Activated CD4-positive, alpha-beta T cell treated with anti-CD3 and anti-CD28 coated beads, Interleukin-2, amount 50 U/mL, for 16 hours (primary cell): ENCODE measurements at places on chromosomes 7 and 10.
A peak's percentile ranks its signal among the peaks of the same experiment; 100 is the strongest.

DNA sequence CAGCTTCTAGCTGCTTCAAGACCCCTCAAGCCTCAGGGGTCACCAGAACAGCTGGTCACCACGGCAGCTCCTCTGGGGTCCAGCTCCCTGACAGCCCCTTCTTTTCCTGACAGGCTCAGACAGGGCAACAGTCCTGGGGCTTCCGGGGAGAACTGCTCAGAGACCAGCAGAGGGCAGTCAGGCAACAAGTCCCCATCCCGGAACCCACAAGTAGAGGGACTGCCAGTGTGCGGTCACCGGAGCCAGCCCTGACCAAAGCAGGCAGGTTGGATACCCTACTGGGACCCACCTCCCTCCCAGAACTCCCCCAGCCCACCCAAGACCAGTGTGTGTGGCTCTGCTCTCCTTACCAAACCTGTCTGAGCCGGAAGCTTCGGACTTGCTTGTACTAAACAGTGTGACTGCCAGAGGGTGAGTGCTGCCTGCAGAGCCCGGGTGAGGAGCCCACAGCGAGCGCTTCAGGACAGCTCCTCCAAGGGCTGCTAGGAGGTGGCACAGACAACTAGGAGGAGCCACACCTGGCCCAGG is 40.3 kb downstream of the YKT6 start:
- DNase-seq, result peak; percentile 73

GRCh38 chr10:25531457-25532061 is 356.8 kb downstream of the GPR158 start:
- no peak for DNase-seq

DNA sequence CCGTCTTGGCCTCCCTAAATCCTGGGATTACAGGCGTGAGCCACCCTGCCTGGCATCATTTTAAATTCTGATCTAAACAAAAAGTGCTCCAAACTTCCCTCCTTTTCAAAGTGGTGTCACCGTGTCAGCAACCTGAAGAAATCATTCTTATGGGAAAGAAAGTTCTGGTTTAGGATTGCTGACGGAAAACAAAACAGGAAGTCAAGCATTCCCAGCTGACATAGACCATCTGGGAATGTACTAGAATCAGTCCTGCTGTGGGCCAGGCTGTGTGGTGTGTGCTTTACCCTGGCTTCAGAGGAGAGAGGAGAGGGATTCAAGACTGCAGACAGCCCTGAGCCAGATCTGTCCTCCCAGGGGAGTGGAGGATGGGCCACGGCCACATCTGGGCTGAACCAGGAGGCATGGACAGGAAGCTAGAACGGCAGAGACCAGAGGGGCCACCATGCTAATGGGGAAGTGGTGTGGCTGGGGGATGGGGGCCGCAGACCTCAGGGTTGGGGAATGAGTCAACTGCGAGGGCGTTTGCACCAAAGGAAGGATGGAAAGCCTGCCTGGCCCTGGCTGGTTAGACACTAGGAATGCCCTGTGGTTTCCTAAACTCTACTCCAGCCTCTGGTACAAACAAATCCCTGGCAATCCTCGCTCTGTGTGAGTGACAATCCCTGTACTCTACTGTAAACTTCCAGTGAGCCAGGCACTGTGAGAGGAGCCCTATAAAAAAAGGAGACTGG is 16.7 kb upstream of the CLIP2 start:
- DNase-seq, result peak; percentile 57

- no peak for DNase-seq
Measured at GRCh38 chr7:41037691-41038090, 665.2 kb downstream of the INHBA start.

DNA sequence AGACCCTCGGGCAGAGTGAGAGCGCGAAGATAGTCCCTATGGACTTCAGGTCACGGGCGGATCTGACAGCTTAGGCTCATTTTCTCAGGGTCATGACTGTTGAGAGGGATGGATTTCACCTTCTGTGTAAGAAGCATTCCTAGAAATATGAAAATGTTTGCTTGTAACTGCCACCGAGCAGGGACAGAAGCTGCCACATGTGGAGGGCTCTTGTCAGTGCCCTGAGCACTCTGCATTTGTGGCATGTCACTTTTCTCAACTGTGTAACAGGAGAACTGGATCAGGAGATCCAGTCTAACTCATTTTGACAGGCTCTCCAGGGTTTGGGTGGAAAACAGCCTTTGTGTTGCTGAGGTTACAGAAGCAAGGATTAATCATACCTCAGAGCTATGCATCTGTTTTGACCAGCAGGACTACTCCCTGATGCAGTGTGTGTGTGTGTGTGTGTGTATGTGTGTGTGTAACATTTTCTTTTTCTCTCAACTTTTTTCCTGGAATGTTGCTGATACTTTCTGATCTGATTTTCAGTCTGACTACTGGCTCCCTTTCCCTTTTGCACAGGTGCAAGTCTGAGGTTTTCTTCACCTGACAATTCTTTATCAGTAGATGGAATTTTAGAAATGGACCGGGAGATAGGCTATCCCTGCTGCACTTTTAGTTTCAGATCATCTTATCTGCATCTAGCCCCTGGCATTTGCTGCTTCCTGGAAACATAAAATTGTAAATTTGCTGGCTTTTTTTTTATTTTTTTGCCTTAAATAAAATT is 183.3 kb downstream of the STK31 start:
- DNase-seq, result peak; percentile 16

- no peak for DNase-seq
Measured at GRCh38 chr7:25913598-25914224, 238.3 kb upstream of the NFE2L3 start.

- DNase-seq, result peak; percentile 72
Measured at GRCh38 chr7:117435475-117436043, 8.3 kb upstream of the ASZ1 start.

- DNase-seq, result no peak
Measured at GRCh38 chr7:134925766-134926165, 60.5 kb upstream of the AGBL3 start.

- DNase-seq, result peak; percentile 81
Measured at GRCh38 chr10:22646388-22646853, 68.0 kb downstream of the PIP4K2A start.

GRCh38 chr10:71727738-71728737 is 8.5 kb upstream of the C10orf105 start:
- peak; percentile 60 for DNase-seq

- DNase-seq, result no peak
Measured at GRCh38 chr10:49653273-49653929, 26.1 kb upstream of the C10orf53 start.

GRCh38 chr10:130647341-130647740 is 511.1 kb downstream of the GLRX3 start:
- DNase-seq, result no peak

DNA sequence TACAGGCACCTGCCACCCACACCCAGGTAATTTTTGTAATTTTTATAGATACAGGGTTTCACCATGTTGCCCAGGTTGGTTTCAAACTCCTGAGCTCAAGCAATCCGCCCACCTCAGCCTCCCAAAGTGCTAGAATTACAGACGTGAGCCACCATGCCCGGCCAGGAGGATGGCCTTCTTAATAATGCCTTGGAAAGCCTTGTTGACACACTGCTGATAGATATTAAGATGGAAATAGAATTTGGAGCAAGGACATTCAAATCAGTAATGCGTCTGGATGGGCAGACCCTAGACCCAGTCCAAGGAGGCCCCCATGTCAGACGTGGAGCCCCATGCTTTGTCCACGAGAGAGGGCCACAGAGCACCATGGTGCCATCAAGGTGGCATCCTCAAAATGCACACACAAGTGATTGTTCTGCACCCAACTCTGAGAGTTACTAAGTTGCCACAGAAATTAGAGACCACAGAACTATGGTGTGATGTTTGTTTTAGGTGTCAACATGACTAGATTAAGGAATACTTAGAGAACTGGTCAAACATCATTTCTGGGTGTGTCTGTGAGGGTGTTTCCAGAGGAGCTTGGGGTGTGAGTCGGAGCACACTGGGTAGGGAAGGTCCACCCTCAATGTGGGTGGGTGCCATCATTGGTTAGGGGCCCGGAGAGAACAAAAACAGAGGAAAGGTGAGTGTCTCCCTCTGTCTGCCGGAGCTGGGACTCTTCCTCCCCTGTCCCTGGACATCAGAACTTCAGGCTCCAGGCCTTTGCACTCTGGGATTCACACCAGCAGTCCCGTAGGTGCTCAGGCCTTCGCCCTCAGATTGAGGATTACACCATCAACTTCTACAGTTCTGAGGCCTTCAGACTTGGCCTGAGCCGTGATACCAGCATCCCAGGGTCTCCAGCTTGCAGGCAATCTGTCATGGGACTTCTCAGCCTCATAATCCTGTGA is 34.5 kb downstream of the EBF3 start:
- DNase-seq, result no peak

DNA sequence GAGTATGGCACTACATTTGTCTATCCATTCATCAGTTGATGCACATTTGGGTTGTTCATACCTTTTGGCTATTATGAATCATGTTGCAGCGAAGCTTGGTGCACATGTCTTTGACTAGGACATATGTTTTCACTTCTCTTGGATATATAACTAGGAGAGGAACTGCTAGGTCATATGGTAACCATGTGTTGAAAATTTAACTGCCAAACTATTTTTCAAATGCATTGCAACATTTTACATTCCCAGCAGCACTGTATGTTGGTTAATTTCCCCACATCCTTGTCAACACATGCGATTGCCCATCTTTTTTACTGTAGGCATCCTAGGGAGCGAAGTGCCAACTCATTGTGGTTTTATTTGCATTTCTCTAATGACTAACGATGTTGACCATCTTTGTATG is 183.4 kb downstream of the PRKCQ start:
- DNase-seq, result no peak

- DNase-seq, result no peak
Measured at GRCh38 chr10:31033147-31033546, 1.5 kb upstream of the ZNF438 start.

DNA sequence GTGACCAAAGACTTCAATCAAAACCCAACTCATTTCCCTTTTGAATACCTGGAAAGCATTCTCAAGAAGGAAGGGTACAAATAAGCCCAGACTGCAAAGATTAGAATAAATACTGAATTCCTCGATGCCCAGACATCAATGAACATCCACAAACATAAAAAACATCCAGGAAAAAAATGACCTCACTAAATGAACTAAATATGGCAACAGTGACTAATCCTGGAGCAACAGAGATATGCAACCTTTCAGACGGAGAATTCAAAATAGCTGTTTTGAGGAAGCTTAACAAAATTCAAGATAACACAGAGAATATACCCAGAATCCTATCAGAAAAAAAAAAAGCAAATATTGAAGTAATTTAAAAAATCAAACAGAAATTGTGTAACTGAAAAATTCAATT is 43.2 kb downstream of the PCLO start:
- no peak for DNase-seq

DNA sequence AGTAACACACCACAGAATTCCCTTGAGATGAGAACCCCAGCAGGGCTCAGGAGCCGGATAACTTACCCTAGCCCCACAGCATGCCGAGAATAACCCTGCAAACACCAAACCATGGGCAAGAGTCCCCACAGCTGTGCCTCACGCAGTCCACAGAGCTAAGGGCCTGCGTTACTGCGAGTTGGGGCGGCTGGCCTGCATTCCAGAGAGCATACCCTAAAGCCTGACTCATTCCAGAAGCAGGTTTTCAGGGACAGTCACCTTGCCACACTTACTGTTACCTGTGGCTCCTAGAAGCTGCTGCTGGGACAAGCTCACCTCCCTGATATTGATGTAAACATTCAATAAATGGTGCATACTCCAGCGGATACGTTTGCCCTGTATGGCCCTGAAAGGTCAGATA is 18.6 kb downstream of the FGFR2 start:
- DNase-seq, result no peak

DNA sequence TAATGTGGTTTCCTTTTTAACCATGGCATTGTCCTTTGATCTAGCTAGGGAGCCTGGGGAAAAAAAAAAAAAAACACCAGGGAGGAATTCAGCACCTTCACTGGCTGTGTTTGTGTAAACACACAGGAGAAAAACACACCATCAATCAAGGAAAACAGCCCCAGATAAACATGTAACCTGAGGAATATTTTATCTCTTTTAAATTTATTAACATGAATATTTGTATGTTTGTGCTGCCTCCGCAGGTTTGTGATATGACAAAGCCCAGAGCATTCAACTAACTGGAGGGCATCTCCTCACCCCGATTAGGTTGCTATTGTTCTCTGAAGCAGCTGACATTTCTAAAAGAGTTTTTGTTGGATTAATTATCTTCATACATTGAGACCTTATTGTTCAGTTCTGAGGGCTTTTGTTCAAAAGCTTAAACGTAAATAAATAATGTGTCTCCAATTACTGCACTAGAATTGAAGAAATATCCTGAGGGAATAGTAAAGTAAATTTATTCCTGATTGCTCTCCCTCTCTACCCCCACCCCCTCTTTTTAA is 89.4 kb upstream of the SEMA3E start:
- no peak for DNase-seq

DNA sequence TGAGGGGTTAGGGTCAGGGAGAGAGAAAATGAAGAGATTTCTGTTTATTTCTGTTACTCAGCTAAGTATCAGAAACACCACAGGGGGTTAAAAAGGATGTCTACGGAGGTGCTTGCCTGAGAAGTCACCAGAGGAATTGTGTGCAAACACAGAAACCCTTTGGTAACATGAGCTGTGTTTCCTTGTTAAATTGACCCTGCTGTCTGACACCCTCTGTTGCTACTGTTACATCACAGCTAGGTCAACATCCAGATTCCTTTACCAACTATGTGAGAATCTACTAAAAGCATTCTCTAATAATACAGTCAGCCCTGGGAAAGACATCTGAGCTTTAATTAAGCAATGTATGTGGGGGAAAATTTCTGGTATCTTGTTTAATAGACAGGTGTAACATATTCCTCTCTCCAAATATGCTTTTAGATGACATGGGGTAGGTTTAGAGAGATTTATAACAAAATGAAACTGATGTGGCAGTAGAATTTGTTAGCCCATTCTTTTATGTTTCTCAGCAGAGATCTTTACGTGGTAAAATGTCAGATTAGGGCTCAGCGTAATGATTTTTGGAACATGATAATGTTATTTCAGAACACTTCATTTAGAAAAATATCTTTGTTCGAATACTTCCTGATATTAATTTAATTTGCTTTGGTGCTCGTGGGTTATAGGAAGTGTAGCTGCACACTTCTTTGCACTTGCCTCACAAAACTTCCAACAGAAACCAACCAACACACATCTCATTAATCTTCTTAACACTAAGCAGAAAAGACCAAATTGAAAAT is 168.0 kb upstream of the AHR start:
- no peak for DNase-seq

DNA sequence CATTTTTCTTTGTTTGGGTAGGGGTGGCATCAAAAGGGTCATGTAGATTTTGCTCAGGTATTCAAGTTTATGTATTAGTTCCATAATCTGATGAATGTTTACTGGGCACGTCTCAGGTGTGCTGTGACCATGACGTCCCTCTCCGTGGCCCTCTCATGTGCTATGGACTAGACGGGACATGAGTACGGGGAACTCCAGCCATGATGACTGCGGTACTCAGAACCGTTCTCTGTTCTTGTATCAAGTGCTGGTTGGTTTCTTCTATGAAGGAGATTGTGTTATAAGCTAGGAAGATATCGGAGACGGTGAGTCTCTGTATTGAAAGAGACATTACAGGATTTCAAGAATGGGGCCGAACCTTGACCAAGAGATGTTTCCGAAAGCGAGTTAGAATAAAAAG is 116.5 kb upstream of the ADARB2 start:
- no peak for DNase-seq
